ENCODE measurements at places on chromosomes 1 and 21.

- DNase-seq = no peak
These were observed 812 bp downstream of the TTC4 start for GRCh38 chr1:54716299-54717047.

GRCh38 chr1:245829194-245829593 lies 674.4 kb downstream of the KIF26B start:
- DNase-seq = no peak

GRCh38 chr21:38989745-38990423 lies 184.2 kb downstream of the ETS2 start:
- no peak for DNase-seq

GRCh38 chr1:174812016-174812415 lies 187.7 kb upstream of the CACYBP start:
- no peak for DNase-seq

DNA sequence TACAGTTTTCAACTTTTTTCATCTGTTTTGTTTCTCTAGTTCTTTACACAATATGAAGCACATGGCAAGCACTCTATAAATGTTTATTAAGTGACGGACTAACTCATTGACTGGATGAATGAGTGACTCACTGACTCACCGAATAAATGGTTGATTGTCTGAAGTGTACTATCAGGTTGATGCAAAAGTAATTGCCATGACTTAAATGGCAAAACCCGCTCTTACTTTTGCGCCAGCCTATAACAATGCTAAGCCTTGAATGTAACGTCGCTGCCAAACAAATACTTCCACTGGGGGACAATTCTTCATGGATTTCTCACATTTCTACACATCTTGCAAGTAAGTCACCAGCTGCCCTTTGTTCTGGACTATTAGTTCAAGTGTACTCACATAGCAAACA lies 109.0 kb upstream of the KCTD3 start:
- DNase-seq = no peak

DNA sequence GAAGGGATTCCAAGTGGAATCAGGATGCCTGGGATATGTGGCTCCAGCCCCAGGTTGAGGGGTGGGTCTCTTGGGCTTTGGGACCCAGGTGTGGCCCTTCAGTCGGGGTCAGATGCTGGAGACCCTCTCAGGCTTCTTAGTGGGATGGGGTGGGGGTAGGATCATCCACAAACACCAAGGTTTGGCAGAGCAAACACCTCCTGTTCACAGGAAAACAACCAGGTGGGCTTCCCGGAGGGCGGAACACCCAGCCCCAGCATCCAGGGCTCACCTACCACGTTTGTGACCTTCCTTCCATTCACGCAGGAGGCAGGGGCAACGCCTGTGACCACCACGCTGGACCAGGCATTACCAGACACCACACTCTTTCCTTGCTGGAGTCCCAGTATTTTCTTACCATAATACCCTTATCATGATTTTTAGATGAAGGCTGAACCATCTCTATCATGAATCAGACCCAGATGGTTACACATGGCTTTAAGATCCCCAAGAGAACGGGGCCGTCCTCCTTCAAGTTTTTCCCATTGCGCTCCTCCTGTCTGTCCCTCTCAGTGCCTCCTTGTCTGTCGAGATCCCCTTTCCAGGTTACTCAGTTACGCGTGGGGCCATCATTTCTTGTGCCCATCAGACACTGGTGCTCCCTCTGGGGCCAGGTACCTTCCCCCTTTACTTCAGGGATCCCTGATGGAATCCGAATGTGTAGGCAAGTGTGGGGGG lies 428.2 kb downstream of the NPHP4 start:
- no peak for DNase-seq

DNA sequence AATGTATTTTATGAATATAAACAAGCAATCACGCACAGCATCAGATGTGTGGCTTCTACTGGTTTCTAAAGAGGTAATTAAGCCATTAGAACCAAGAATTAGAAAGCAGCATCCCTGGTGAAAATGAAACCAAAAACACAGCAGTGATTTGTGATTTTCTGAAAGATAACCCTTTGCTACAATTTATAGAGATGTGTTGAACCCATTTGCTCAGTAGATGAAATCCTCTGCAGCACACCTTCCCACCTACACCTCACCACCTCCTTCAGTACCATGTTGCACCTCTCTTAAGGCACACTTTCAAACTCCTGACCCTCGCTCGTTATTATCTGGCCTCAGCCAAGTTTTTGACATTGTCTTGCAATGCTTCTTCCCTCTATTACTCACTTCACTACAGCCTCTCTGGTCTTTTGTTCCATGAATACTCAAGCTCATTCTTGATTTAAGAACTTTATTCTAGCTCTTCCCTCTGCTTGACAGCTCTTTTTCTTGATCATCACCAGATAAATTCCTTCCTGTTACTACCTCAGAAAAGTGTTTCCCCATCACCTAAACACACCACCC lies 38.6 kb downstream of the NSL1 start:
- DNase-seq = no peak

- DNase-seq = no peak
These were observed 432.3 kb downstream of the DPYD start for GRCh38 chr1:97488530-97488929.

GRCh38 chr1:20328201-20328600 lies 37.5 kb downstream of the VWA5B1 start:
- no peak for DNase-seq

DNA sequence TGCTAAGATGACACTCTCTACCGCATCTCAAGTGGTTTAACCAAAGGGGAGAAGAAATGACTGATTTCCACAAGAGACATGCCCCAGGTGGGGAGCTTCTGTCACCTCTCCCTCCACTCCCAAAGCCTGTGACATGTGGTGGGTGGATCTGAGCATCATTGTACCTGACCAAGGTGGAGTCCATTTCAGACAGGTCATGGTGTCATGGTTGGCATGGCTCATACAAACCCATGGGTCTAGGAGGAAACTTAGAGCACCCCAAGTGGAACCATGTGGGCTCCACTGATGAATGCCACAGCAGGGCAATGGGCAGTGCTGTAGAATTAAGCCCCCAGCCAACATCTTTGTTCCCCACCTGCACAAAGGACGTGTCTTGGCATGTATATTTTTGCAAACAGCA lies 131.5 kb upstream of the EDN2 start:
- DNase-seq = no peak

DNA sequence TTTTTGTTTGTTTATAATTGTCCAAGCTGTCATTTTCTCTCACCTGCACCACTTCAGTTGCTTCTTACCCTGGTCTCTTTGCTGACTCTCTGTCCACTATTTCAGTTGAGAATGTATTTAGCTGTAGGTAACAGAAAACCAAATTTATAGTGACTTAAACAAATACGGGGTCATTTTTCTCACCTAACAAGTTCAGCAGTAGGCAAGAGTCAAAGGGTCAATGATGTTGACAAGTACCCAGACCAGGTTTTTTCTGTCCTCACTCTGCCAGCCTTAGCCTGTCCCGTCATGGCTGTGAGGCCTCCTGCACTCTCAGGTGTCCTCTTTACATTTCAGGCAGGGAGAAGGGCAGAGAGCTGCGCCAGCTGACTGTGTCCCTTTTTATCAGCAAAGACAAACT lies 11.8 kb downstream of the RIIAD1 start:
- DNase-seq = no peak

- DNase-seq = no peak
These were observed 167.0 kb downstream of the ZC3H11B start for GRCh38 chr1:219445864-219446263.

DNA sequence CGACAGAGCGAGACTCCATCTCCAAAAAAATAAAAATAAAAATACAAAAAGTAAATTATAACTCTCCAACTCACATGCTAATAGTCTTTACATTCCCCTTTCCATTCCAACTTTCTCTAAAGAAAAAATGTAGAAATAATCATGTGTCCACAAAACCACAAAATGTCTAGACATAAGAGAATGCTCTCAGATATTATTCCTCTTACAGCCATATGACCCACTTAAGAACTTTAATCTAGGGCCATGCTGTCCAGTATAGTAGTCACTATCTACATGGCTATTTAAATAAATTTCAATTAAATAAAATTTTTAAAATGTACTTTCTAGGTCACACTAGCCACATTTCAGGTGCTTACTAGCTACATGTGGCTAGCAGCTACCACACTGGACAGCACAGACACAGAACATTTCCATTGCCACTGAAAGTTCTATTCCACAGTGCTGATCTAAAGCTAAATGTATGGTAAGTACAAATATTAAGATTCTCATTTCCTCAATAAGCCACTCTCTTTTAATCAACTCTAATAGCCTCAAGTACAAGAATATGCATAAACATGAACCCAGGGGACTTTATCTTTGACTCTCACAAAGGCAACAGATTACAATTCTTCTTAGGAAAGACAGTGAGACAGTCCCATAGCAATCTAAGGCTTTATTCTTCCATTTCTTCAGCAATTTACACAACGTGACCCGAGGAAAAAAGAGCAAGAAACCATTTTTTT lies 138.6 kb downstream of the RERE start:
- DNase-seq = no peak

- no peak for DNase-seq
These were observed 22.2 kb upstream of the ALG14 start for GRCh38 chr1:95094923-95095322.

- DNase-seq = no peak
These were observed 16.5 kb upstream of the SPAG17 start for GRCh38 chr1:118201524-118201923.

DNA sequence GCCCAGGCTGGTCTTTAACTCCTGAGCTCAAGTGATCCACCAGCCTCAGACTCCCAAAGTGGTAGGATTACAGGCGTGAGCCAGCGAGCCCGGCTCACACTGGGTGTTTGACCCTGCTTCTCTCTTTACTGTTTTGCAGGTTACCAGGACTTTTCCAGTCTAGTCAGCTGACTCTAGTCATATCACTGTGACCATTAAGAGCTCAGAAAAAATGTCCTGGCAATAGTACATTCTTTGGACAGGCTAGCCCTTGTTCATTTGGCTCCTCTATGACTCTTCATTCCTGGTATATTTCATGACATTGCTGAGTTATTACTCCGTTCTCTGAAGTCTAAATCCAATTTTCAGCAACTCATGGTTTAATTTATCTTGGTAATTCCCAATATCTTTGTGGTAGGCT lies 8.0 kb upstream of the CA6 start:
- DNase-seq = no peak

DNA sequence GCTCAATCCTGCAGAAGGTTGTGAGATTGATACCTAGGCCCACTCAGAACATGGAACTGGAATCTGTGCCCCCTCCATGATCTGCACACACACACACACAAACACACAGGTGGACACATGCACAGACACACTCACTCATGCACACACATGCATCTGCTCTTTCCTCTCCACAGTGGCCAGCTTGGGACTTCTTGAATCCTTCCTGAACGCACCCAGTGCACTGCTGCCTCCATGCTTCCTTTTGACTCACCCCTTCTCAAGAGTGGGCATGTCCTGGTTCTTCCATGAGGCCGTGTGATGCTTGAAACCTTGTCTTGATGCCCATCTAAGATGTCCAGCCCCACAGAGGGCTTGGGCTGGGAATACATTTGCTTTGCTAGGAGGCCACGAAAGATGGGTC lies 25.4 kb upstream of the TENT5C start:
- no peak for DNase-seq

- DNase-seq = no peak
These were observed 460.1 kb upstream of the RUNX1 start for GRCh38 chr21:35509001-35509704.

GRCh38 chr1:119827010-119827409 lies 15.8 kb upstream of the REG4 start:
- no peak for DNase-seq

- DNase-seq = no peak
These were observed 26.0 kb downstream of the RNASEL start for GRCh38 chr1:182563095-182563494.

DNA sequence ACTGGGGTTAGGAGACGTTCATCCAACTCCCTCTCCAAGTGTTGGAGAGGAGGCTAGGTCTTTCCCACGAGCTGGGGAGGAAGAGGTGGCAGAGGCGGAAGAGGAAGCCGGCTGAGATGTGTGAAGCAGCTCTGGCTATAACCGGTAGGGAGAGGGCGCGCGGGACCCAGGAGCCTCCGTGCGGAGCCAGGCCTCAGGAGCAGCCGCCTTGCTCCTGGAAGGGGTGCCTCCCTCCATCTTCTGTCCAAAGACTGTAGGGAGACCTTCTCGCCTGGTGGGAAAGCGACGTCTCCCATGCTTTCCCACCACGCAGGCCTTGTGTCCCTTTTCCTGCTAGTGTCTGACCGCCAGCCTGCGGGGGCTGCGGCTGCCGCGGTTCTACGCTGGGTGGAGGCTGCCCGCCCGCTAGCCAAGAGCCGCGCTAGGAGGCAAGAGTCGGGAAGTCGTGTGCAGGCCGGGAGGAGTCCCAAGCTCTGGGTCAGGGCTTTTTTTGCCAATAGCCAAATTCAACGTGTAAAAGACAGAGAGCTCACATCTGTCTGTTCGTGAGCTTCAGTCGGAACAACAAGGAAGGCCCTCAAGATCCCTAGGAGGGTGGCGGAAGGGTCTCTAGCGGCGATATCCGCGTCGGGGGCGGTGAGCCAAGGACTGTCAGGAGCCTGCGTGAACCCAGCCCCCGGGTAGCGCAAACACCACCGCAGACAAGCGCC lies 8.4 kb upstream of the NBPF11 start:
- no peak for DNase-seq

GRCh38 chr1:9135073-9135836 lies 6.4 kb upstream of the GPR157 start:
- no peak for DNase-seq

DNA sequence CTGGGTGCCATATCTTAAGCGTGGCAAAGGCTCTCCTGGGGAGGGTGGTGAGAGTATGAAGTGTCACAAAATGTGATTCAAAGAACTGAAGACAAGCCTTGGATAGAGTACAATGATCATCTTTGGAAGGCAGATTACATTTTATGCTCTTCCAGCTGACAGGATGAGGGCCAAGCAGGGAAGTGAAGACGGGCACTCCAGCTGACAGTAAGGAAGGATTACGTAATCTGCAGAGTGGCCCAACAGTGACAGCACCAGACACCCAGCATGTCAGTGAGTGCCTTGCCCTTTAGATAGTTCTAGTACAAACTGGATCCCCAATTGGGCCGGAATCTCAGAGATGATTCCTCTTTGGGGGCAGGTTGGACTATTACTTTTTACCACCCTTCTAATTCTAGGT lies 52.7 kb downstream of the UBE2T start:
- DNase-seq = no peak

DNA sequence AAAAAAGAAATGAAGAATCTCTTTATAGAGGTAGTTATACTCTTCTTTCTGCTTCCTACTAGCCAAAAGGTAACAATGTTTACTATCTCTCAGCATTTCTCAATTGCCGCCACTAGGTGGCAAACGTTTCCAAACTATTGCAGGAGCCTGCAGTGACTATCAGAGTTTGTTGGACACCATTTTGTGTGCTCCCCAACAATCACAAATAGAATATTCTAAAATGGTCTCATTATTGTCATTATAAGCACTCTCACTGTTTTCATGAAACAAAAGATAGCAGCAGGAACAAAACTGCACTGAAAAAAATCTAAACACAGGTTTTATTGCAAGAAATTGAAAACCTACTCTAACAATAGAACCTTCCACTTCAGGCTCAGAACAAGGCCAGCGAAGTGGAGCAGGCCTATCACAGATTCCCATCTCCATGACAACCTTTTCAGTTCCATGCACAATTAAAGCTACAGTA lies 83.9 kb upstream of the PLPPR4 start:
- peak; percentile 32 for DNase-seq

- no peak for DNase-seq
These were observed 4.8 kb upstream of the KCNJ6 start for GRCh38 chr21:37921091-37921490.

All from CD8-positive, alpha-beta memory T cell (primary cell).